ENCODE measurements at places on chromosomes 13 and 19.

DNA sequence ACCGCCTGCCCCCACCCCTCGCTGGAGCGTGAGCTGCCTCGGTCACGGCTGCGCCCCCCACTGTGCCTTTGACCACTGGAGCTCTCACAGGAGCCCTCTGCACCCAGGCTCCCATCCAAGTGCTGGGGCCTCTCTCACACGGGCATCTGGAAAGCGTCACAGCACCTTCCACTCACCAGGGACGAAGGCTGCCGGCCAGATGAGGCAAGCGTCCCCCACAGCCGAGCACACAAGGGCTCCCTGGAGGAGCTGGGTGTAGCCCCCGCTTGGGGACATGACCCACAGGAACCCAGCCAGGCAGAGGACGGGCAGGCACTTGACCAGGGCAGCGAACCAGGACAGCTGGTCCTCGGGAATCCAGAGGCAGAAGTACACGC is 560 bp downstream of the TMEM86B start:
- no peak for DNase-seq

DNA sequence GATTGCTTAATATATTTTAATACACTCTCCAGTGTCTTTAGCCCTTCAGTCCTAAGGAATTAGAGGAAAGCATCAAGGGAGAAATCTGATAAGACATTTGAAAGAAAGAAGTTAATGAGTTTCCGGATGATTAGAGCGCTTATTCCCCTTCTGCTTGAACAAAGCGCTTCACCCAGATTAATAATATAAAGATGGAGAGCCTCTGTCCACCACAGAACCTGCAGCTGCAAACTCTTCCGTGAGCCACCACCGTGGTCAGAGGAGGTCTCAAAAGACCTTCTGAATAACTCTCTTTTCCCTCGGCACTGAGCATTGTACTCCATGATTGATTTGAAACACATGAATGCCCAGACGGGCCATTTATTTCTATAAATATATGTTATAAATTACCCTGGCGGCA is 14.2 kb upstream of the TUBGCP3 start:
- no peak for DNase-seq

- DNase-seq, result no peak
Measured at GRCh38 chr13:35765366-35765765, 288.9 kb upstream of the MAB21L1 start.

- DNase-seq, result no peak
Measured at GRCh38 chr13:92461402-92461801, 765.2 kb upstream of the GPC6 start.

- DNase-seq, result no peak
Measured at GRCh38 chr13:94914895-94915294, 202.6 kb upstream of the SOX21 start.

DNA sequence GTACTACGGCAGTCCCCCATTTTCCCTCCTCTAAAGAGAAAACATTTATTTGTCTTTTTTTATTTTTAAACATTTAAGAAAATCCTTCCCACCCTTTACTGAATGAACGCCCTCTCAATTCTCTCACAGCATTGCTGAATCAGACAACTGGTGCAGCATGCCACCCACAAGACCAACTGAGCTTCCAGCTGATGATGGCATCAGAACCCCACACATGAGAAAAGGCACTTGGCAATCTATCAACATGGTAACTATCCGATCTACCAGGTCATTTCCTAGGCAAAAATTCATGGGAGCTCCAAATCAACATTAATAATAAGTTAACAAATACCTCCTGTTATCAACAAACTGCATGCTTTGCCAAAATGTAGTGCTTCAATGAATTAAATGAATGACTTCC is 43.1 kb downstream of the LHFPL6 start:
- DNase-seq, result no peak

GRCh38 chr19:23070353-23071146 is 46.3 kb upstream of the ZNF730 start:
- DNase-seq, result peak; percentile 5

DNA sequence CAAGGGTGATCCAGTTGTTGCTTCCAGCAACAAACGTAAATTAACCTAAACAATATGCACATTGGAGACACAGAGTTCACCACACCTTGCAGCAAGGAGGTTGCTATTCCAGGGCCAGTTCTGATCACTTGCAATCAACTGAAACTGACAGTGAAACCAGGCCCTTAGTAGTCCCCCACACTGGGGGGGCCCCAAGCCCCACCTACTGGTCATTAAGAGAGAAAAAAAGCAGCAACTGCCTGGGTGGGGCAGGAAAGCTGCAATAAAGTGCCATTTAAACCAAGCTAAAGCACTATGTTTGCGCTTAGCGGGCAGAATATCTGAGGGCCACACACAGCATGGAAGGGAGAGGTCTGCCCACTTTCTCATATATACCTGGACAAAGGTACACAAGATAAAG is 51.5 kb downstream of the ATP7B start:
- DNase-seq, result no peak

DNA sequence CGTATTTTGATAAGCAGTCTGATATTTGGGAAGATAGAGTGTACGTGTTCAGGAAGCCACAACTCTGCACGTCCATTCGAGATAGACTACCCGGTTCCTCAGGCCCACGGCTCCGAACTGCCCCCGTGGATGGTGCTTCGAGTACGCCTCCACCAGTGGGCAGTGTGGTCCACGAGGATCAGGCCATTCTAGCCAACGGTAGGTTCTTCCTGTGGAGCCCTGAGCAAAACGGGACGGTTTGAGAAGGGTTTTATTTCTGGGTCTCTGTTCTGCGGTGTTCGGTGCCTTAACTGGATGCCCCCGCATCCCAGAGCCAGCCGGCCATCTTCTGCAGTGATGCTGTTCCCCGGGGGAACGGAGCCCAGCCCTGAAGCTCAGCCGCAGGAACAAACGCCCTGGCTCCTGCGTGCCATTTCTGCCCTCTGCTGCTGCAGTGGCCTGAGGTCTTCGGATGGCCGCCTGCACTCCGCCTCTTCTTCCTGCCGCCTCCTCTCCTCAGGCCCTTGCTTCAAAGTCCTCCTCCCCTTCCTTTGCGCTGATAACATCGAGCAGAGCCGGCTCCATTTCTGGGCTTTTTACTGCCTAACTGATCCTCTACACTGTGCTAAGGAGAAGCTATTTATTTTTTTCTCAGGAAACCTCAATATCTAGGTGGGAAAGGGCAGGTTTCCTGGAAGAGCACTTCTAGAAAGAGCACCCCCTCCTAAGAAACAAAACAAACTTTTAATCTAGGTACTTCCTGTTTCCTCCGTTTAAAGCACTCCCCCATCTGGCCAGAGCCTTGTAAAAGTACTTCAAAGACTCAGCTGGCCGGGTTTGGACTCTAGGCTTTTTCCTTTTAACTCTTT is 36.2 kb upstream of the SLC46A3 start:
- DNase-seq, result peak; percentile 39

DNA sequence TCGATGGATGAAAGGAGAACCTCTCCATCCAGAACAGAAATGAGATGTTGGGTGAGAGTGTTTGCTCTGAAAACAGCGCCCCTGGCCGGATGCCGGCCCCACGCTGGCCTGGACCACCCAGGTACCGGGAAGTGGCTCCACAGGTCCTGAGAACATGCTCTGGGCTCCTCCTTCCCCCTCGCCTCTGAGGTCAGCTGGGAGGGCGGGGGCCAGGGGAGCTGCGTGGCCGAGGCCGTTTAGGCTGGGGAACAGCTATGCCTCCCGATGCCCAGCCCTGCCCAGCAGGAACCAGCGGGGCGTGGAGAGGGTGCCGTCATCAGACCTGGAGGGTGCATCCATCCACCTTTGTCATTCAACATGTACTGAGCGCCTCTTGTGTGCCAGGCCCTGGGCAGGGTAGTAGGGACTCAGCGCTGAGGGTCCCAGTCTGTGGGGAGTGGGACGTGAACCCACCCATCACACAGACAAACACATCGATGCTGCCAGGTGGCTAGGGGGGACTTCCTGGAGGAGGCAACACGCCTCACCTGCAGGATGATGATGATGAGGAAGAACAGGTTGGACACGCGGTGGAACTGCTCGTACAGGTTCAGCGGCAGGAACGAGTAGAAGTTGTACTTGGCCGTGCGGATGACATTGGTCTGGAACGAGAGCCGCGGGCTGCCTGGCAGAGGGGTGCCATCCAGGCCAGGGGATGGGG is 4.2 kb downstream of the ATP8B3 start:
- DNase-seq, result no peak

DNA sequence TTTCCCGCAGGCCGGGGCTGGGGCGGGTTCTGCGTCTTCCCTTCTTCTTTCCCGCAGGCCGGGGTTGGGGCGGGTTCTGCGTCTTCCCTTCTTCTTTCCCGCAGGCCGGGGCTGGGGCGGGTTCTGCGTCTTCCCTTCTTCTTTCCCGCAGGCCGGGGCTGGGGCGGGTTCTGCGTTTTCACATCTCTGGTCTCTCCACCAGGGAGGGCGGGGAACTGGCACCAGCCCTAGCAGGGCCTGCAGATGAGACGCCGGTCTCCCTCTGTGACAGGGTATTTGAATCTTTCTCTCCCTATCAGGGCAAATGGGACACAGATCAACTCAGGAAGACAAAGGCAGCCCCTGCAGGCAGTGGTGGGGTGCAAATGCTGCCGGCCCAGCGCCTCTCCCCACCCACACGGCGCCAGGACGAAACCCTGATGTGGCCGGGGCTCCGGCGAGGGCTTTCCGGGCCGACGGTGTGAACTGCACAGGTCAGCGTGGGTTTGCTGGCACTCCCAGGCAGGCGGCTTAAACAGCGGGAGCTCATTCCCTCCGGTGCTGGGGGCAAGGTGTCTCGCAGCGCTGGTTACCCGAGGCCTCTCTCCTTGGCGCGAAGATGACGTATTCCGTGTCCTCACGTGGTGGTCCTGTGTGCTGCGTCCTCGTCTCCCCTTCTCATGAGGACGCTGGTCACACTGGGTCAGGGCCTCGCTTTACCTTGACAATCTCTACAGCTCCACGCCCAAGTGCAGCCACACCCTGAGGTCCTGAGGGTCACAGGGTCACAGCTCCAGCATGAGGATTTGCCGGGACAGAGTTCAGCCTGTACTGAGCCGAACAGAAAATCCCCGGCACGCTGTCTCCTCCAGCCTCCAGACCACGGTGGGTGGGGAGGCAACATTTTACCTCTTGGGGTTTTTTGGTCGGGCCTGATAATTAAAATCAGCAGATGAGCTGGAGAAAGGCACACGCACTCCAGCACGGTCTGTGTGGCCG is 717 bp upstream of the C13orf46 start:
- DNase-seq, result no peak

DNA sequence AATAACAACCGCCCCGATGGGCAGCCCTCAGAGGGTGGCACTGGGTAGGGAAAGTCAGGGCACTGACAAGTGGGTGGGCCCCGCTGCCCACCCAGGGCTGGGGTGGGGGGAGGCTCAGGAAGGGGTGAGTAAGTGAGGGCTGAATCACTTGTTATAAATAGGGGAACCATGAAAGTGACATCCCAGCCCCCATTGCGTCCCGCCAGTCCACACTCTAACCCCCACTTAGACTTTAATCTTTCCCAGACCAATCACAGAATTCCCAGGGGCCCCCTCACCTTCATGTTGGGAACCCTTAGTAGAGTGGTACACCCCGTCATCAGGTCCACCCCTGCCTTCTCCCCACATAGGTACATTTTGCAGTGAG is 37.0 kb upstream of the NANOS3 start:
- no peak for DNase-seq

DNA sequence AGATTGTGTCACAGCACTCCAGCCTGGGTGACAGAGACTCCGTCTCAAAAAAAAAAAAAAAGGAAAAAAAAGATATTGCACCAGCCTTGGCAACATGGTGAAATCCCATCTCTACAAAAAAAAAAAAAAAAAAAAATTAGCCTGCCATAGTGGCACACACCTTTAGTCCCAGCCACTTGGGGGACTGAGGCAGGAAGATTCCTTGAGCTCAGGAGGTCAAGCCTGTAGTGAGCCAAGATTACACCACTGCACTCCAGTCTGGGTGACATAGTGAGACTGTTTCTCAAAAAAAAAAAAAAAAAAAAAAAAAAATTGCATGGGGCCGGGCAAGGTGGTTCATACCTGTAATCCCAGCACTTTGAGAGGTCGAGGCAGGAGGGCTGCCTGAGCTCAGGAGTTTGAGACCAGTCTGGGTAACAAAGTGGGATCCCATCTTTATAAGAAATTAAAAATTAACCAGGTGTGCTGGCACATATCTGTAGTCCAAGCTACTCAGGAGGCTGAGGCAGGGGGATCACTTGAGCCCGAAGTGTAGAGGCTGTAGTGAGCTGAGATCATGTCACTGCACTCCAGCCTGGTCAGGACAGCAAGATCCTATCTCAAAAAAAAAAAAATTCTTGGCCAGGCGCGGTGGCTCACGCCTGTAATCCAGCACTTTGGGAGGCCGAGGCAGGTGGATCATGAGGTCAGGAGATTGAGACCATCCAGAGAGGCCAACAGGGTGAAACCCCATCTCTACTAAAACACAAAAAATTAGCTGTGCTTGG is 7.1 kb upstream of the HDGFL2 start:
- DNase-seq, result no peak

DNA sequence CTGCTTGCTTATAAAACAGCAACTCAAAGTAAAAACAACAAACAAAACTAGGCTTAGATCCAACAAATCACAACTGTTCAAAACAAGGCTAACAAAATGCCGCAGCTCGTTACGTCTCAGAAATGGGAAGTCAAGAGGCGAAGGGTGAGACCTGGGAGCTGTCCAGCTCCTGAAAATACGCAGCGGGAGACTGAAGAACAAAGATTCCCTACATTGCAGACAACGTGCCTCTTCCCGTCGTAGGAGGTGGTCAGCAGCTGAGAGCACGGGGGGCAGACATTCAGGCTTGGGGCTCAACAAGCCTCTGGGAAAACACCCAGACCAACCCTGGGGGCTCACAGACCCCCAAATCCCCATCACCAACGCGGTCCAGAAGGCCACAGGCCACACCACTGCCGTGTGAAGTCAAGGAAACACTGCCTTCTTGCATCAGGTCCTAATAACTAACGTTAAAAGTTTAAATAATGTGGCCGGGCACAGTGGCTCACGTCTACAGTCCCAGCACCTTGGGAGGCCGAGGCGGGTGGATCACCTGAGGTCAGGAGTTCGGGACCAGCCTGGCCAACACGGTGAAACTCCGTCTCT is 13.5 kb downstream of the PLPP2 start:
- DNase-seq, result no peak

- DNase-seq, result no peak
Measured at GRCh38 chr19:1311543-1312091, 25.9 kb downstream of the EFNA2 start.

Data from foreskin melanocyte (primary cell).